GM13977 (cell line): ENCODE measurements at places on chromosomes 5 and 9.
A peak's percentile ranks its signal among the peaks of the same experiment; 100 is the strongest.

GRCh38 chr5:95633671-95634070 is 12.9 kb upstream of the RFESD start:
- DNase-seq, result no peak

GRCh38 chr5:138240650-138241385 is 27.7 kb upstream of the CDC23 start:
- no peak for DNase-seq

- no peak for DNase-seq
These were observed 306.3 kb upstream of the KCNN2 start for GRCh38 chr5:114055318-114056184.

- DNase-seq, result no peak
These were observed 162.0 kb downstream of the SLC25A46 start for GRCh38 chr5:110900829-110901228.

- DNase-seq, result no peak
These were observed 102.8 kb downstream of the TAF11L14 start for GRCh38 chr5:17737092-17737491.

DNA sequence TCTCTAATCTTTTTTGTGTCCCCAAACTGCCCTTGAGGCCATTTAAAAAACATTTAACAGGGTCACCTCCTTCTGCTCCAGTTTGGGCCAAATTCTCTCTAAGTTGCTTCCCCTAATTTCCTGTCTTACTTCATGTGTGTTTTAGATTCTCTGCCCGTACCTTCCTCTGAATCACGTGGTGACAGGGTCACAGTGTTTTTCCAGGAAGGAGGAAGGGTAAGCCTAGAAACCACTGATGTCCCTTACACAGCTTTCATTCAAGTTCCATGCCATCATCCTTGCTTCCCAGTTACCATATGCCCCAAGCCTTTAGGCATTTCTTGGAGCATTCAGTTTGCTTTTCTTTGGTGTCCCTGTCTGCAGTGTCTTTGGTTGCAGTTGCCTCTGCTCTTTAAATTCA is 42.4 kb upstream of the MACIR start:
- no peak for DNase-seq

- no peak for DNase-seq
These were observed 82.6 kb upstream of the FST start for GRCh38 chr5:53397845-53398244.

DNA sequence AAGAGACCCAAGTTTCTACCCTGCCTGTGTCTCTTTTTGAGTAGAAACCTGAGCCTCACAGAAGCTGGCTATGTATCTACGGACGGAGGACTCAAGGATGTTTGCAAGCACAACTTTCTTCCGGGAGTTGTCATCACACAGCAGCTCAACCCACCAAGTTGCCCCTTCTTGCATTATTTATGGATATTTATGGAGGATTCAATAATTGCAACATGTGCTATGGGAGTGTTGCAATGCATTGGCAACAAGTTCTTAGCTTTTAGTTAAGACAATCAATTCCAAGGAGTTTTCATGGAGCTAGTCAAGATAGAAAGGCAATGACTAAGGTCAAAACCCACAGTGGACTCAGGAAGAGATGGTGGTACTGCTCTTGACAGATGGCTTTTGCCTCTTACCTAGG is 336.9 kb downstream of the ENC1 start:
- DNase-seq, result no peak

GRCh38 chr9:72985746-72986145 is 32.9 kb upstream of the ALDH1A1 start:
- DNase-seq, result no peak

DNA sequence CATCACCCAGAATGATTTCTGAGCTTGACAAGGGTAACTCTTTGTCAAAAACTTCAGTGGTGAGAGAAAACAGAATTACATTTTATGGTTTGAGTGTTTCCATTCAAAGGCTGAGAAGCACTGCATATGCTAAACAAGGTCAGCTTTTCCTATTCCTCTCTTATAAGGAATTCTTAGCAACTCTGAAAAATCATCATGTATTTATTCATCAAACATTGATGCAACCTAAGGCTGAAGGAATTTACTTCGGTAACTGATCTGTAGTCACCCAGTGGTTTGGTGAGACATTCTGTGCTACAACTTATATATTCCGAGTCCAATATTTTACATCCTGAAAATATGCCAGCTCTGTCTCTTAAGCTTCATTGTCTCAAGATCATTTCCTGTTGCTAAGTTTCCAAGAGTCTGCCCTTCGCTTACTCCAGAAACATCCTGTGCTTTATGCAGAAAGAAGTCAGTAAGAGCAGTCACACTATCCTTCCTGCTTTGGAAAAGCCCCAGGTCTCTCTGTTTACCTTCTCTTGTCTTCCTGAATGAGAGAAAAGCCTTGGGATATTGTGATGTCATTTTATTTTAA is 176.6 kb upstream of the TBCA start:
- no peak for DNase-seq

- DNase-seq, result no peak
These were observed 2.0 kb downstream of the SNX30 start for GRCh38 chr9:112752334-112753125.

DNA sequence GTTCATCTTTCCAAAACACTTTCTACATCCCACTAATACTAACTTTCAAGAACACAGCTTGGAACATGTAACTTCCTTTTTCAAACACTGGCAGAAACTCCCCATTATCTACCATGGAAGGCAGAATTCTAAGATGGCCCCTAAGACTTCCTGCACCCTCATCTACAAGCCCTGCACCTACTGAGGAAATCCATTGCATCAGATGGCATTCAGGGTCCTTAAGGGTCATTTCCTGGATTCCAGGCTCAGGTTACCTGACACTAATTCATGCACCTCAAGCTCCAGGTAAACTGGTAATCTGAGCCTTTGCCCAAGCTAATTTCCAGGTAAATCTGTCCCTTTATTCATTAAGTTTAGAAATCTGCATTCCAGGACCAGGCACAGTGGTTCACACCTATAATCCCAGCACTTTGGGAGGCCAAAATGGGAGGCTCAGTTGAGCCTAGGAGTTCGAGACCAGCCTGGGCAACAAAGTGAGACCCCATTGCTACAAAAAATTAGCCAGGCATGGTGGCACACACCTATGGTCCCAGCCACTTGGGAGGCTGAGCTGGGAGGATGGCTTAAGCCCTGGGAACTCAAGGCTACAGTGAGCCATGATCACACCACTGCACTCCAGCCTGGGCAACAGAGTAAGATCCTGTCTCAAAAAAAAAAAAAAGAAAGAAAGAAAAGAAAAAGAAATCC is 91.6 kb downstream of the NFIB start:
- DNase-seq, result no peak

GRCh38 chr9:20447291-20447690 is 175.0 kb downstream of the MLLT3 start:
- DNase-seq, result no peak

DNA sequence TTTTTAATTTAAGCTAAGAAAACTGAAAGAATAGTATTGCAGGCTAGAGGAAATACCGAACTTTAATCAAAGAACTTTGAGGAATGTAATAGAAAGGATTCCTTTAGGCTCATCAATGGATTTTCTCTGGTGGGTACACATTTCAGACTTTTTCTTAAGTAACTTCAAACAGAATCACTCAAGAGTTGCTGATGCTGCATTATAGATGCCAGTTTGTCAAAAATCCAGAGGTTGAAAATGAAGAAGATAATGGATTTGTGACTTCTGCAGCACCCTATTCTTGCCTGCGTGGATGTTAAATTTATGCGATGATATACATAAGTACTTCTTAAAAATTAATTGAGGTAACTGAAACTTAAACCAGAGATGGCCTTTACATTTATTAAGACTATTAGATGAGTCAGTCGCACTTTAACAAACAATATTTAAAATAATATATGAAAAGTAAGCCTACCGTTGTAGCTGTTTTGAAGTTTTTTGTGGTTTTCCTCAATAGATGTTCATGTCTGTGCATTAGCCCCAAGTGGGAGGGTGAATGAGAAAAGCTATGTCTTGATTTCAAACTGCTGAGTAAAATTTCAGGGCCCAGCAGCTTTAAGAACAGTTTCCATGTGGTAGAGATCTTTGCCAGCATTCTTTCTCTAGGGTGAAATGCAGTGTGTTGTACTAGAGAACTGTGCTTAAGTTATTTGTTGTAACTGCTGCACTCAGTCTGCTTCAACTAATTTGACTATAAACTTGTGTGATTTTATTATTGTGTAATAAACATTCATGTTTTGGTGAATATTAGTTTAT is at the start of gene OGN:
Gene OGN (minus strand): TSS at position 537 of the 795 bp plus-strand sequence. CDS start 1,171 bp downstream, outside the sequence.
- DNase-seq, result no peak

DNA sequence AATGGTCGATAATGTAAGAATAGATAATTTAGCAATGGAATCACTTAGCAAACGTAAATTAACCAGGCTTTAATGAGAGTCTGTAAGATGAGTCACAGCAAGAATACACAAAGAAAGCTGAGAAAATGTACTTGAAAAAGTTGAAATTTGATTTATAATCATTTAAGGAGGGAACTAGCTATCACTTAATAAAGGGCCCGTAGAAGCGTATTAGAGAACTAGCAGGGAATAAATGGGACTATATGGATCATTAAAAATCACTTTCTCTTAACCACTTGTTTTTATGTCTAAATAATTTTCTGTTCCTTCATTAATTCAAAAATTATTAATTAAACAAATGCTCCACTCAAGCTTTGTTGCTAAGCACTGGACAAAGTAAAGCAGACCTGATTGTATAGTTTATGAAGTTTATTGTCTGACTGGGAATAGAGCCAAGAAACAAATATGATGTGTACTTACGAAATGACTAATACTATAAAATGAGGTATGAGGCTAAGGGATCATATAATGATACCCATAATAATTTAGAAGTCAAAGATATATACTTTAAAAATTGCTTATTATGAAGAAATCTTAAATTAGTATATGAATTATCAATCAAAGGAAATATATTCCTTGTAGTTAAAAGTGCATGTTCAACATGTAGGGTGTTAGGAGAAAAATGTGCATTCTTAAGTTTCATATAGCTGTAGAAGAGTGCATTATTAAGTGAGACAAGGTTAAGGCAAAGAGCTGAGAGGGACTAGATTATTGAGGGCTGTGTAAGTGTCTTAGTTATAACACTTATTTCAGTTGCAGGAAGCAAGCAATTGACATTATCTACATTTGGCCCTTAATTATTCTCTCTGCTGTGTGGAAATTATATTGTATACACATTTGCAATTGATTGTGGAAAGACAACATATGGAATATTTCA is 196.8 kb downstream of the PRDM9 start:
- DNase-seq, result no peak

- DNase-seq, result no peak
These were observed 347.8 kb downstream of the TRIM32 start for GRCh38 chr9:117034866-117035265.

DNA sequence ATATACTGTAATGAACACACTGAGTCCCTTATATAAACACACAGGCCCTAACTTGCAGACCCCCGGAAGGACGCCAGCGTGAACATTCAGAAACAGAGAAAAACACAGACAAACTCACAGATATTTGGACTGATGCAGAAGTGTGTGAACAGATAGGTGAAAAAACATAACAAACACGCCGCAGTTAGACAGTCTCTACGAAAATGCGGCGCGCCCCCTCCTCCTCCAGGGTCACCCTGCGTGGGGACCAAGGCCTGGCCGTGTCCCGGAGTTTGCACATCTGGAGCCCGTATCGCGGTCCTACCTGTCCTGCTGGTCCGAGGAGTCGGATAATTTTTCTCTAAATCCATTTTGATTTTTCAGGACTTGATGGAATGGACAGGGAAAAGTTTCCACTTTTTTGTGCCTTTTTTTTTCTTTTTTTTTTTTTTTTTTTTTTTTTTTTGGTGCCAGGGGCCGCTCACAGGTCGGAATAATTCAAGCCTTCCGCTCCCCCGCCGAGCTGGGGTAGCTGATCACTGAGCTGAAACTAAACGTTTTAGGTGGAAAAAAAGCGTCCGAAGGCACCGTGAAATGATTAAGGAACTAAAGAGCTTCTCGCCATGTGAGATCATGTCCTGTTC is at the start of gene PAX5:
Gene PAX5 (minus strand): TSS at position 587 of the 623 bp plus-strand sequence. CDS start 237 bp downstream, at position 350.
- peak; percentile 24 for DNase-seq

DNA sequence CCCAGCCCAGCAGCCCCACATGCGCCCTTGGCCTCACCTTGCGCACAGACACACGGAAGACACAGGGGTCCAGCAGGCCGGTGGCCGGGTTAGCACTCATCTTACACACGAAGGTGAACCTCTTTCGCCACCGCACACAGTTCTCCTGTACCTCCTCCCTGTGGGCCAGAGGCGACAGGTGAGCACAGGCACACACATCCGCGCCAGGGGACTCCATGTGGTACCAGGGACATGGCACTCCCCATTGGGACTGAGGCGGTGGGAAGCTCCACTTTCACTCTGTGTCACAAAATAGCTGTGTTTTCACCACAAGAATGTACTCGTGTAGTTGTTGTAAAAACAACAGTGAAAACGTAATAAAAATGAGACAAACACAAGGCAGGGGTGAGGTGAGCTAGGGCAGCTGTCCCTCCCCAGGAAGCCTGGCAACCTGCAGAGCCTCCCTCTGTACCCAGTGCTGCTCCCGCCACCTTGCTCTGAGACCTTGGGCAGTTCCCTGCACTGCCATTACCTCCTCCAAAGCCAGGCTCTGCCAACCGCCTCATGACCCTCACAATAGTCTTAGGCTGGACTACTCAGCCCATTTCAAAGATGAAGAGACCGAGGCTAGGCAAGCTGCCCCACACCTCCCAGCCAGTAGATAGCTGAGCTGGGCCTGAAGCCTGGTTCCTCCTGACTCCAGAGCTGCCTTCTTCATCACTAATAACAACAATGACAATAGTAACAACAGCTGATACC is 16.3 kb upstream of the DPM2 start:
- DNase-seq, result no peak

DNA sequence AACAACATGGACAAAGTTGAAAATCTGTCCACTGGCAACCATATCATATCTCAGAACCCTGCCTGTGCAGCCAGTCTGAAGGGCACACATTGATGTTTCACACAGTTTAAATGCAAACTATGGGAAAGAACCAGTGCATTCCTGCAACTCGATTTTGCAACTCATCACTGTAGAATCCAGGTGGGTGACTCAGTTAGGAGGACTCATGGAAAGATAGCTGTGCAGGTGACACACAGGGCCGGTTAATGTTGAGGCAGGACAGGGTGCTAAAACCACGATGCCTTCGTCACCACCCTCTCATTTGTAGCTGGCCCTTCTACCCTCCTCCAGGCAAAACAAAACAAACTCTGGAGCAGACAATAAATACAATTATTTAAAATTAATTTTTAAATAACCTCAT is 62.8 kb downstream of the TLE1 start:
- no peak for DNase-seq

DNA sequence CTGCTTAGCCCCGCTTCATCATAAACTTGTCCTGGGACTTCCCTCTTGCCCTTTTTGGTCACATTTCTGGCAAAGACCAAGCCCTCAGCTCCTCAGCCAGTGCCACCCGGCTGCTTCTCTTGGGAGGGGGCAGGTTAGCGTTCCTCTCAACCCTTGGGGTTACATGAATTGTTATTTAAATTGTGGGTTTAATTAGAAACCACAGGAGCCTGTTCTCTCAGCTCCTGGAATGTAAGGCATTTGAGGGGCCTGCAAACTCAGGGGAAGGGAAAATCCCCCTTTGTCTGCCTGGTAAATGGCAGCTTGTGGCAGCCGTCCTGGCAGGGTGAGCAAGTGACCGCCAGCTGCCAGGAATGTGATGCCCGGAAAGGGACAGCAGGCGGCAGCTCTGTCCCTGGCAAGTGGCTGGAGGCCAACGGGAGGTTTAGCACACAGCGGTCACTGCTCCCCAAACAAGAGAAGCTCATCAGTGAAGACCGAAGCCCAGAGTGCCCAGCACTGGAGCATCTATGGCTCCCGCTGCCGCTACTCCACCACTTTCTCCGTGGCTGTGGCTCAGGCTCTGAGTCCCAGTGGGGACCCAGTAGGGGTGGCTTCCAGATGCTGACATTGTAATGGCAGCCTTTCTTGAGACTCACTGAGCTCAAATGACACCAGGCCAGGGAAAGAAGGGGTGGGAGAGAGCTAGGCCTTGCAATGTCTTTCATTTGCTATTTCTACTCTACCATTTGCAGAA is 51.7 kb downstream of the SHB start:
- no peak for DNase-seq
